Kidney capillary endothelial cell (primary cell): ENCODE measurements at places on chromosomes 4 and X.

DNA sequence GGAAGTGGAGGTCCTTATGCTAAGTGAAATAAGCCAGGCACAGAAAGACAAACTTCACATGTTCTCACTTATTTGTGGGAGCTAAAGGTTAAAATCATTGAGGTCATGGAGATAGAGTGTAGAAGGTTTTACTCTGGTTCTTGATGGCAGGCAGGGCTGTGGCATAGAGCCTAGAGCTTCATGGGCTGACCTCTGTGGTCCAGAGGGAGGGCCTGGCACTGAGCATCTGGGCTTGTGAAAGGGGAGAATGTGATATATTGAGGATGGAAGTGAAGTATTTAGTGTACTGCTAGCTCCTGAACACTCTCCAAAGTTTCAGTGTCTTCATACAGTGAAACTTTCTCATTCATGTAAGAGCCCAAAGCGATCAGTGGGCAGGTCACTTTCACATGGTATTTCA lies 71.3 kb upstream of the ANXA3 start:
- no peak for DNase-seq

DNA sequence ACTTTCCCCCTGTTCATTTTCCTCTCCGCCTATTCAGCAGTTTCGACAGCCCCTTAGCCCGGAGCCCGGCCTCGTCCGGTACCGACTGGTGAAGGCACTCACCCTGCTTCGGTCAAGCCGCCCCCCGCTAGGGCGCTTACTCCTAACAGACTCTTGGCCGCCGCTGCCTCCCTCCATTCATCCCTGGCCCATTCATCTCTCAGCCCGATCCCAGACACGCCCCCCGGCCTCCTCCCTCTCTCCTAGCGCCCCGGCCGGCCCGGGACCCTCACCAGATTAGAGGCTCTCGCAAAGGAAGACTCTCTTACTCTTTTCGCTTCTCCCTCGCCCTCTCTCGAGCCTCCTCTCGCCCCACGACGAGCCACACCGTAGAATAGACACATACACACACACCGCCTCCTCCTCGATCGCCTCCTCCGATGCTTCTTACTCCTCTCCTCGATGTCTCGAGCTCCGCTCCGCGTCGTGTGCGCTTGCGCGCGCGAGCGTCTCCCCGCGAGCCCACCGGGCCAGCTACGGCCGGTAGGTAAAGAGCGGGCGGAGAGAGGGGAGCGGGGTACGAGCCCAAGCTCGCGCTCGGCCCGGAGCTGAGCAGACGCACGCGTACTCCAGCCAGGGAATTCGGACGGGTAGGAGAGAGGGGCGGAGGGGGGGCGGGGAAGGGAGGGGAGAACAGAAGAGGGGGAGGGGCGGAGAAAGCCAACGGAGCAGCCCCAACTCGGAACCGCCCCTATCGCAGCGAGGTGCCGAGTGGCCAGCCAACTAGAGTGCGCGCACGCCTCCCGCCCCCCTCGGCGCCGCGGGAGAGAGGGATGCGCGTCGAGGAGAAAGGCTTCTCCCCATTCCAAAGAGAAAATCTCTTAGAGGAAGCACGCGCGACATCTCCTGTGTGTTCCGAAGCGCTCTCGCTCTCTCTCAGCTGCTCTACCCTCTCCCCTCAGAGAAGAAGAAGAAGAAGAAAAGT lies at the start of gene WNK3:
WNK3 (minus strand) TSS at position 633 of the 964 bp plus-strand sequence.
- DNase-seq, result no peak

GRCh38 chr4:59553063-59553720 lies 1646.9 kb upstream of the ADGRL3 start:
- DNase-seq, result peak; percentile 32

- no peak for DNase-seq
Measured at GRCh38 chr4:7591409-7592053, 156.8 kb upstream of the PSAPL1 start.

GRCh38 chr4:35252866-35253265 lies 991.4 kb downstream of the ARAP2 start:
- DNase-seq, result no peak

GRCh38 chr4:107737450-107737849 lies 17.4 kb upstream of the PAPSS1 start:
- DNase-seq, result no peak

DNA sequence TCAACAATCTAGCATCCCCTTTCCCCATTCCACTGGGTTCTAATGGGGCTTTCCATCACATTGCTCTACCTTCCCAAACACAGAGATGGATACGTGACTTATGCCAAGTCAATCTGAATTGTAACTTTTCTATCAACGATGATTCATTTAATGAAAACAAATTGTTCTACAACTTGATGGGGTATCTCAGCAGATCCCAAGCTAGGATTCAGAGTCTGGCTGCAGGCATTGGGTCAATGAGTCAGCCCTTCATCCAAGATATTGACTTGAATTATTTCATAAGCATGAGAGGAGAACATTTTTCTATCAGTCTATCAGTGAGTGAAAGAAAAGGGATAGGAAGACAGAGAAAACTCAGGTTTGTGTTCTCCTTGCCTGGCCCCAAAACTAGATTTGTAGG lies 15.0 kb upstream of the HPGDS start:
- no peak for DNase-seq

- DNase-seq, result peak; percentile 16
Measured at GRCh38 chr4:174316954-174317353, 33.2 kb downstream of the CEP44 start.

DNA sequence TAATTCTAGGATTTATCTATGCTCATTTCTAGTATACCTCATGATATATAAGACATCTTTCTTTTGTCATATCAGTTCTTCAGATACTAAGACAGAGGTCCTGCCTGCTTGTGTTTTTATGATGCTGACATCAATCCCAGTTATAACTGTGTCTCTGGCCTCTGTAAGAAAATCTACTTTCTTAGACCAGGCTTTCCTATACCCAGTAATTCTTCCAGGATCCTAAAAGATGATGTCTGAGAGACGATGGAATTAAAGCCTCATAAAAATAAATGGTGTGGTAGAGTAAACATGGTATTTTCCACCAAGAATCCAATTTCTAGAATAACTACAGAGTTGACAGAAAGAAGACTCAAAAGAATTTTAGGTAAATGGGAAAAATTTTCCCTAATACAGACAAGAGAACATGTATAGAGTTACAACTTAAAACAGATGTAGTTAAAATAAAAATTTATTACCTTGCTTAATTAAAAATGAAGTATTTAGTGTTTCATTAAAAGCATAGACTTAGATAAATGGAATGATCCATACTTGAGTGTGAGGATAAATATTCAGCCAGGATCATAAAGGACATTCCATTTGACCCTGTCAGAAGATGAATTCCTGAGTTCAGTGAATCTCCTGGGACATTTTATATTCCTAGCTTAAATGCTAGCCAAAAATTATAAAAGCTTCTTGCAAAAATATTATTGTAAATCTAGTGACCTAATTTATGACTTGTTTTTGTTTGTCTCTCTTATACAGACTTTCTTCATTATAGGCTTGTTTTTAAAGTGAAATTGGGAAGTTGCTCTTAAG lies 137.4 kb downstream of the PDLIM5 start:
- DNase-seq, result no peak

- no peak for DNase-seq
Measured at GRCh38 chr4:84875636-84876371, 90.7 kb downstream of the WDFY3 start.

- peak; percentile 14 for DNase-seq
Measured at GRCh38 chr4:151540728-151541388, 131.9 kb downstream of the FHIP1A start.

DNA sequence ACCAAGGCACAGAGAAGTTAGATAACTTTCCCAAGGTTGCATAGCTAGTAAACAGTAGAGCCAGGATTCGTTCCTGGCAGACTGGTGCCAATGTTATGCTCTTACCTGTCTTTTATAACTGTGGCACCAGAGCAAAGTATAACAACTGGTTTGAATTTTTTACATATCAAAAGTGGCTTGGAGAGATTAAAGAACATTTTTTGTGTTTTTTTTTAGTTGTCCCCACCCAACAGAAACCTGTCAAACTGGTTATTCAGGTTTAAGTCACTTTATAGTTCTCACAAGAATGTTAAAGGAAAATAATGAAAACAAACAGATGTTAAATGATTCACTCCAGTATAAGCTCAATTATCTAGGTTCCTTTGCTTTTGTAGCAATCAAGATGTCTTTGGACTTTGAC lies 15.6 kb upstream of the FAM47E start:
- DNase-seq, result no peak

DNA sequence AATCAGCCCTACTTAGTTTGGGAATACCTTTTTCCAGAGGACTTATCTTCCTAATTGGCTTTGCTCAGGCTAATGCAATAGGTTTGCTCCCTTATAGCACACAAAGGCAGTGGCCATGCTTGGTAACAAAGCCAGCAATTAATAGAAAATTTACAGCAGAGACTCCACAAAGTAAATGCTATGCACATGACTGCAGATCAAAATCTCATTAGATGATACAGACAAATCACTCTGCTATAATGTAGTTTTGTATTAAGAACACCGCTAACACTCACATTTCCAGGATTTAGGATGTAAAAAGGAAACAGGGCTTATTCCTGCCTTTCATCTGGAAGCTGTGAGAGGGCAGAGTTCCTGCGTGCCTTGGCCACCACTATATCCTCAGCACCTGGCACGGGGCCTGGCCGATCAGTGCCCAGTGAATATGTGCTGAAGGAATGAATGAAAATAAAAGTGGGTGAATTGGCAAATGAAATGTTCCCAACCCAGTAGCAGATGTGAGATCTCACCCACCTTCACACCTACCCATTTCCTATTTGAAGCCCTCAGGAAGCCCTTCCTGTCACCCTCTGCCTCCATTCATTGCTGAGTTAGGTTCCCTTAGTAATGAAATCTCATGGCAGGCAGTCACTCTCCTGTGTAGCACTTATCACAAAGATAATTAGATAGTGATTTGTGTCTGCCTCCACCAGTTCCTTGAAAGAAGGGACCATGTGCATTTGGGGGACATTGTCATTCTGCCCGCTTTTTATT lies 5.1 kb downstream of the SEPTIN6 start:
- no peak for DNase-seq

GRCh38 chr4:128510850-128511249 lies 223.2 kb upstream of the PGRMC2 start:
- no peak for DNase-seq

DNA sequence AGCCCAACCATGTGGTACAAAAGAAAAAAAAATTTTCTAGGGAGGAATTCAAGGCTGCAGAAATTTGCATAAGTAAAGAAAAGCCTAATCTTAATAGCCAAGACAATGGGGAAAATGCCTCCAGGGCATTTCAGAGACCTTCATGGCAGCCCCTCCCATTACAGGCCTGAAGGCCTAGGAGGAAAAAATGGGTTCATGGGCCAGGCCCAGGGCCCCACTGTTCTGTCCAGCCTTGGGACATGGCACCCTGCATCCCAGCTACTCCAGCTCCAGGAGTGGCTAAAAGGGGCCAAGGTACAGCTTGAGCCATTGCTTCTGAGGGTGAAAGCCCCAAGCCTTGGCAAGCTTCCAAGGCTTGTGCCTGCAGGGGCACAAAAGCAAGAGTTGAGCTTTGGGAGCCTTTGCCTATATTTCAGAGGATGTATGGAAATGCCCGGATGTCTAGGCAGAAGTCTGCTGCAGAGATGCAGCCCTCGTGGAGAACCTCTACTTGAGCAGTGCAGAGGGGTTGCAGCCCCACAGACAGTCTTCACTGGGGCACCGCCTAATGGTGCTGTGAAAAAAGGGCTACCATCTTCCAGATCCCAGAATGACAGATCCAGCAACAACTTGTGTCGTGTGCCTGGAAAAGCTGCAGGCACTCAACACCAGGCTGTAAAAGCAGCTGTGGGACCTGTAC lies 111.0 kb downstream of the ANXA10 start:
- DNase-seq, result no peak

DNA sequence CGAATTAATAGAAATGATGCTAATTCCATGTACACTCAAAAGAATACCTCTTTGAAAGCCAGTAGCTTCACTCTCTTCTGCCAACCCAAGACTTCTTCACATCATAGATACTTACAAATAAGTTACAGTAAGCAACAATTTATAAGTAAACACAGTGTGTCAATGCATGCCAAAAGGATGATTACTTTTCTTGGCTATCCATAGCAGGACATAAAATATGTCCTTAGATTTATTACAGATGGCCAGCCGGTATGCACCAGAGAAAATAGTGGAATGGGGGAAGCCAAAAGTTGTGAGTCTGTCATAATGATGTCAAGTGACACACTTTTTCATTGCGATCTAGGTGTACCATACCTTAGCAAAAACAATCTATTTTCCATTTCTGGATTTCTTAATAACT lies 631 bp upstream of the BMX start:
- DNase-seq, result no peak

DNA sequence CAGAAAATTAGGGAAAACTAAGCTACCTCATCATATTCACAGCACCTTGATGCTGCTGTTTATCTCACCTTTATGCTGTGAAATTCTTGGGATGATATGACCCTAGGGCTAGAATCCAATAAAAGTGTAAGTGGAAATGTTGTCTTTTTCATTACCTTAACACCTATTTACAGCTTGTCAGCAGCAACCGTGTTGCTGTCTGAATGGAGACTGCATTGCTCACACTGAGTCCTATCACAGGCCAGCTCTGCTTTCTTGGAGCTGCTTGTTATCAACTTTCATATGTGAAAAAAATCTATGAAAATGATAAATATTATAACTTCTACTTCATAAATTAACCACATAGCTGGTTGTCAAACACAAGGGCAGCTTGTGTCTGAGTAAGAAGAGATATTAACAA lies 789.5 kb downstream of the TECRL start:
- DNase-seq, result no peak

- peak; percentile 25 for DNase-seq
Measured at GRCh38 chr4:176436293-176436973, 116.7 kb downstream of the SPCS3 start.

- no peak for DNase-seq
Measured at GRCh38 chr4:123624959-123625358, 228.4 kb downstream of the SPRY1 start.
